Chondrocyte (in vitro differentiated cells): ENCODE measurements at places on chromosomes 6 and 20. TPM values are rescaled to one million over a fixed set of nuclear protein-coding genes. Genes with fewer than 3 reads are reported as not detected.

The MRAP2 gene
- total RNA-seq = 17.6 to 47.0 TPM (median 19.5 TPM) in 3 replicates

The DCDC2 gene
- total RNA-seq = 0.15 to 0.30 TPM in 2 of 3 replicates, not detected in the other

The NFATC2 gene
- 2.0 to 2.6 TPM (median 2.2 TPM) in 3 replicates for total RNA-seq

DNA sequence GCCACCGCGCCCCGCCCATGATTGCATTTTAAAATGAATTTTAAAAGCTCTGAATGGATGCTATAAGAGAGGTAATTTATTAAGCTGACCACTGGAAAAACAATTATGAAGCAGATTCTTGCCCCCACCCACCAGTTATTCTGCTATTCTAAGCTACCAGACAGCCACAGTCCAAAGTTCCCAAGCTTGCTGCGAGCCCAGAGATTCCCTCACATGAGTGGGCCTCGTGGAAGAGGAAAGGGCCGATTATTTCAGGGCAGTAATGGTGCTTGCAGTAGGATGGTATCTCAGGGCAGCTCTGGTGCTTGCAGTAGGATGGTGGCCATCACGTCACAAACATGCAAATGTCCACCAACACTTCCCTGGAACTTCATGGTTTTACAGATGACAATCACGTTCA is 56.7 kb downstream of the SLC22A23 start:
- no peak for DNase-seq

DNA sequence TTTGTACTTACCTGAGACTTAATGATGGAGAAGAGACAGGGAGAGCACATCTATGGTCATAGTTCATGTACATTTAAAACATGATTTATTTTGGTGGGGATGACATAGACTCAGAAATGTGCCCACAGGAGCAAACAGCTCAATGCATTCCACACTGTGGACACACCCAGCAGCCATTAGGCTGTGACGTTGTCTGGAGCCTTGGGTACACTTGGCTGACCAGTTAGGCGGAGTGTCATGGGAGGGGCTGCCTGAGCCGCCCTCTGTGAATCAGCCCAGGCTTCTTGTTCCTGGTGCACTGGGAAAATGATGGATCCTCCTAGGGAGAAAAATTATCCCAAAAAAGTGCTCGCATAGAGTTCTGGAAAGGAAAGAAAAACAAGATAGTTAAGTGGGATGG is 231.0 kb upstream of the GMDS start:
- DNase-seq = no peak

GRCh38 chr6:158536084-158536890 is 23.6 kb upstream of the TMEM181 start:
- no peak for DNase-seq

GRCh38 chr6:149648148-149649145 is at the start of gene KATNA1:
TSS of gene KATNA1 (minus strand) at chr6:149648714. CDS start at chr6:149638547, 10,167 bp downstream.
- DNase-seq = no peak

- no peak for DNase-seq
Measured at GRCh38 chr6:66662196-66662595, 955.2 kb upstream of the EYS start.

DNA sequence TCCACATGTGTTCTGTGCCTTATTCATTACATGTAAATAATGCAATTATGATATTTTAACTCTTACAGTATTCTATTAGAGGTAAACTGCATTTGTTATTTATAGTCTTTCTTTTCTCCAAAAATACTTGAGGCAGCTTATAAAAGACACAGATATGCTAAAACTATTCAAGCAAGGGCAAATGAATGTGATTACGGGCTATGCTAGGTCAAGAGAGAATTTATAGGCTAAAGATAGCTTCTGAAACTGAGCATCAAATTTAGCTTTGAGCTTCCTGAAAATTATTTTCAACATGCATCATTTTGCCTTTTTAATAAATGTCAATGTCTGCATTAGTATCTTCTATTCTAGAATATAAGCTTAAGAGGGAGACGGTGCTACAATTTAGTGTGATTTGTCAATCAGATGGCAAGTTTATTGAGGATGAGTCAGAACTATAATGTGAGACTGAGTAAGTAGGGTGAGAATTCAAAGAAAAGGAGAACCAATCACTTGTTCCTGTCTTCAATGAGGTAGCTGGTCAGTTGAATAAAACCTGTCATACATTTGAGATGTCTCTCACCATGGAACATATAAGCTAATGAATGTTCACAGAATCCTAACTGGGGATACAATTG is 669.4 kb upstream of the CITED2 start:
- DNase-seq = no peak

- DNase-seq = no peak
Measured at GRCh38 chr6:145924600-145924999, 39.6 kb downstream of the SHPRH start.

- no peak for DNase-seq
Measured at GRCh38 chr6:147063469-147064031, 140.7 kb upstream of the STXBP5 start.
